ENCODE measurements at places on chromosomes 7 and 10.

GRCh38 chr7:38057829-38058228, 120.2 kb upstream of the STARD3NL start:
- no peak for DNase-seq

- no peak for DNase-seq
Observed at GRCh38 chr7:51318001-51318400, 1.4 kb upstream of the COBL start.

- no peak for DNase-seq
Observed at GRCh38 chr10:11754173-11754572, 12.0 kb downstream of the ECHDC3 start.

- no peak for DNase-seq
Observed at GRCh38 chr10:118153287-118153686, 106.5 kb upstream of the RAB11FIP2 start.

DNA sequence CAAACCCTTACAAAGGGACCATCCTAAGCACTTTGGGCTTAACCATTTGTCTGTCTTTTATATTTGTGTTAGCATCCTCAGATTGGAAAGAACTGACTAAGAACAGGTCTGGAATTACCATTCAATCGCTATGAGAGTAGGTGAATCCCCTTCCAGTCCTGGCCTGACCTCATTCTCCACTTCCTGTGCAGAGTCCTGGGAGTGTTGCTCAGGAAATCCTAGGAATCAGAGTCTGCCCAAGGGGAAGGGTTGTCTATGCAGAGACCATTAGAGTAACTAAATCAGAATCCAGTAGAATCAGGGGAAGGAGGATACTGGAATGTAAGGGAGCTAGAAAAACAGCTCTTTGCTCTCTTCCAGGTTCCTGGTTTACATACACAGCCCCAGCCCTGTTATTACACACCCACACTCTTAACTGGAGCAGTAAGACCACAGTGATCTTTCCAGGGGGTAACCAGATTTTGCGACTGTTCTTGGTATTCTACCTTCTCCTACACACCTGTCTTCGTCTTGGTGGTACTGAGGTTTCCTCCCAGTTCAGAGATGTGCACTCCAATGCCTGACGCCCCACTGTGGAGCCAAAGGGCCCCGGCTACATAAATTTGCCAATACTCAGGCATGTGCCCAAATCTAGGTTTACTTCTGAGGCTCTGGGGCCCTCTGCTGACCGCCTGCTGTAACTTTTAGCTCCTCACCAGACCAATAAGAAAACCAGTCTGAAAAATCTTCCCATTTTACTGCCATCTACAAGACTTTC, 103.7 kb downstream of the RNF216 start:
- DNase-seq = no peak

GRCh38 chr10:43698156-43698555, 49.5 kb upstream of the ZNF32 start:
- no peak for DNase-seq

DNA sequence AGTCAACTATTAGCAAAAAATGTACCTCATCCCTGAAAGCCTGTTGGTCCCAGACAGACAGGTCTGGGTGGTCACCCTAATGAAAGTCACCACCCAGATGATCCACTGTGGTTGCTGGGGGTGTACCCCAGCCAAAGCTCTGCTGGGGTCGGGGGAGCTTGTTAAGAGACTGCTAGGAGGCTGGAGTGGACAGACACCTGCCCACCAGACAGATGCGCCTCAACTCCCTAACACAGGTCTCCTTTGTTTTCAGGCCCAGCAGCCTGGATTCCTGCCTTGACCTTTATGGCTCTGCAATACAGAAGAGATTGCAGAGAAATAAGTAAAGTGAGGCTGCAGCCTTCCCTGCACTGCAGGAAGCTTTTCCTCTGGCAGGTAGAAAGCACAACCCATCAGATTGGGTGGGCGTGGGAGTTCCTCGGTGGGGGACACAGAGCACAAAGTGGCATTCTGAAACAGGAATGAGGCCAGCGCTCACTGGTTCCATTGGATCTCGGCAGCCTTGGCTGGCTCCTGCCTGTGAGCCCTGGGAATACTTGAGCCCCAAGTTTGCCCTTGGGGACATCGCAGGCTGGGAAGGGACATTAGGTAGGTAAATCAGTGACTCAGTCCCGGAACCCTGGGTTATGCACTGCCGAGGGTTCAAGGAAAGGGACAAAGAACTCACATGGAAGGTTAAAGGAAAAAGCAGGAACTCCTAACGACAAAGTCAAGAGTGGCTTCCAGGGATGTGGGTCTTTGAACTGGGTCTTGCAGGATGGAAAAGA, 18.0 kb upstream of the ZNF488 start:
- no peak for DNase-seq

- no peak for DNase-seq
Observed at GRCh38 chr10:73717556-73717955, 19.6 kb upstream of the AGAP5 start.

GRCh38 chr7:148697256-148698006, 1.3 kb upstream of the CUL1 start:
- DNase-seq = peak; percentile 20

- DNase-seq = peak; percentile 90
Observed at GRCh38 chr7:100837099-100837836, 9.9 kb upstream of the EPHB4 start.

DNA sequence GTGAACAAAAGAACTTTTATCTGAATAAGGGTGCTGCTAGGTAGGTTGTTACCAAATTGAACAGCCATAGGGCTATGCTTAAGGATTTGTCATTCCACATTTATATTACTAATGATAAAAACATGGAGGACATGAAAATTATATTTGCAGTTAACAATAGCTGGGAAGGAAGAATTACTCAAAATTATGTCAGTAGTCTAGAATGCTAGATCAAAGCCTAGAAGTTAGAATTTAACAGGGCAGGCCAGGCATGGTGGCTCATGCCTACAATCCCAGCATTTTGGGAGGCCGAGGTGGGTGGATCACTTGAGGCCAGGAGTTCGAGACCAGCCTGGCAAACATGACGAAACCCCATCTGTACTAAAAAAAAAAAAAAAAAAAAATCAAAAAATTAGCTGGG, 9.4 kb downstream of the STK17A start:
- DNase-seq = no peak

GRCh38 chr7:106339513-106340246, 54.9 kb upstream of the NAMPT start:
- no peak for DNase-seq

DNA sequence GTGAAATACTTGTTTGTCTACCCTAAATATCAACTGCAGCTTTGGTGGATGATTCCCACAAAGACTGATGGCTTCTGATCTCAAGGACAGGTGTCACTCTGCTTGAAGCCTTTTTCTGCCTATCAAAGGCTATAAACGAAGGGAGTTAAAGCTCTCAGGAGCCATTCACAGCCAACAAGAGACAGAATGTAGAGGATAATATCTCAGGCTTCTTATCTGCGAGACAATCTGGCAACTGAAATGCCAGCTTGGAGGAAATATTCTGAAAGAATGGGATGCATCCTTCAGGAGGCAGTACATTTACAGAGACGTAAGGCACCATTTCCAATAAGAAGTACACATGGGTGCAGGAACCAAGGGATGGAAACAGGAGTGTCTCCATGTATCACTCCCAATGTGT, 549.4 kb downstream of the GPAM start:
- no peak for DNase-seq

- DNase-seq = no peak
Observed at GRCh38 chr7:51376420-51377092, 59.9 kb upstream of the COBL start.

DNA sequence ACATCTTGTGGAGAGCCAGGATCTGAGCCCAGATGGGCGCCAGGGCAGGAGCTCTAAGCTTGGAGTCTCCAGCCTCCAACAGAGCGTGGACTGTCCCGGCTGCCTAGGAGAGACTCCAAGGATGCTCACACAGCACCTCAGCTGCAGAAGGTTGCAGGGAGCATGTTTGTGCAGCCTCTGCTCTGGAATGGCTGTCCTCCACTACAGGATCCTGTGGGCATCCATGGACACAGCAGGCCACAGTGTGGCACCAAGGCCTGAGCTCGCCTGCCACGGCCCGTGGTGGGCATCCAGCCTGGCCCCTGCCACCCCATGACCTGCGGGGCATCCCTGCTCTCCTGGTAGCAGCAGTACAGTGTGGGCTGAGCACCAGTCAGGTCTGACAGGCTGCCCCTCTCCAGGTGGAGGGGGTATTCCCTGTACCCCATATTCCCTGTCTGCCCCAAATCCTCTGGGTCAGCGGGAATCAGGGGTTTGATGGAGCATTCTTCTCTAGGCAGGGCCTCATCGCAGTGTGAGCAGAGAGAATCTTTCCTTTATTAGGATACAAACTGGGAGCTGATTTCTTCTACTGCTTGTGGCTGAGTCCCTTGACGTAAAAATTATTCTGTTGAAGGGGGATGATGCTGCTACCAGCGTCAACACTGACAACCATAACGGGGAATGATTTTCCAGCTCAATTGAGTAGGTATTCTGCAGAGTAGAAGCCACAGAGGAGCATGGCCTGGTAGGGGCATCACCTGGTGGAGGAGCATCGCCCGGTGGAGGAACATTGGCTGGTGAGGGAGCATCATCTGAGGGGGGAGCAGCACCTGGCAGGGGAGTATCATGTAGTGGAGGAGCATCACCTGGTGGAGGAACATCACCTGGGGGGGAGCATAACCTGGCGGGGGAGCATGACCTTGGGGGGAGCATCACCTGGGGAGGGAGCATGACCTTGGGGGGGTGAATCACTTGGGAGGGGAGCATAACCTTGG, 60.6 kb downstream of the GLRX3 start:
- no peak for DNase-seq

DNA sequence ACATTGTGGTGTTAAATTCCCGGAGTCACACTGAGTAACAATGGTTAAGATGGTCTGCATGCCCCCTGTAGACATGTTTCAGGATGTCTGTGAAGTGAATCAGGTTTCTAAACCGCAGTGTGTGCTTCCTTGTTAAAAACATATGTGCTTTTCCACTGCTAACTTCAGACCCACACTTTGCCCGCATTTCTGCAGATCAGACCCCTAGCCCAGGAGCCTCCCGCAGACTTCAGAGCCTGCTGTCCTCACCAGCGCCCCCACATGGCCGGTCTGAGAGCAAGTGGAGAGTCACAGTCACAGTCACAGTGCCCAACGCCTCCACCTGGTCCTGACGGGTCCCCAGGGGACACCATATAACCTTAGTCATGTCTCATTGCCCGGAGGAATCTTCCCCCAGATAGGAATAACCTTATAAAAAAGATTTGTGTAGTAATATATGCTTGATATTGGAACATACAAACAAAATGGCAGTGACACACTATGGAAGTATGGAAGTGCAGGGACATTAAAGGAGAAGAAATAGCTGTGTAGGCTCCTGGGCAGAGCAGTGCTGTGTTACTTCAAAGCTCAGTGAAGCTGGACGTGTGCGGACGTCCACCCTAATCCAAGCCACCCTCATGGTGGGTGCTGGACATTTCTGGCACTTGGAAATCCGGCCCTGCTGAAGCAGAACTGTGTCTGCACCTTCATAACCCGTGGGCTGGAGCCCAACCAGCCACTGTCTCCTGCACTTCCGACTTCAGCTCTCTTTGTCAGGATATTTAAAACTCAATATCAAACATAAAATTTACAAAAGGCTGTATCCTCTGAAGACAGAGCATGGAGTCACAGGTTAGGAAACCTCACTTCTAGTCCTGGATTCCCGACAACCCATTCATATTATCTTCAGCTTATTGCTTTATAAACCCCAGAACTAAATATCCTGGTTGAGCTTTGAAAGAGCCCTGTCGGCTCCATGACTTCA, 29.0 kb downstream of the GSTO2 start:
- DNase-seq = no peak

DNA sequence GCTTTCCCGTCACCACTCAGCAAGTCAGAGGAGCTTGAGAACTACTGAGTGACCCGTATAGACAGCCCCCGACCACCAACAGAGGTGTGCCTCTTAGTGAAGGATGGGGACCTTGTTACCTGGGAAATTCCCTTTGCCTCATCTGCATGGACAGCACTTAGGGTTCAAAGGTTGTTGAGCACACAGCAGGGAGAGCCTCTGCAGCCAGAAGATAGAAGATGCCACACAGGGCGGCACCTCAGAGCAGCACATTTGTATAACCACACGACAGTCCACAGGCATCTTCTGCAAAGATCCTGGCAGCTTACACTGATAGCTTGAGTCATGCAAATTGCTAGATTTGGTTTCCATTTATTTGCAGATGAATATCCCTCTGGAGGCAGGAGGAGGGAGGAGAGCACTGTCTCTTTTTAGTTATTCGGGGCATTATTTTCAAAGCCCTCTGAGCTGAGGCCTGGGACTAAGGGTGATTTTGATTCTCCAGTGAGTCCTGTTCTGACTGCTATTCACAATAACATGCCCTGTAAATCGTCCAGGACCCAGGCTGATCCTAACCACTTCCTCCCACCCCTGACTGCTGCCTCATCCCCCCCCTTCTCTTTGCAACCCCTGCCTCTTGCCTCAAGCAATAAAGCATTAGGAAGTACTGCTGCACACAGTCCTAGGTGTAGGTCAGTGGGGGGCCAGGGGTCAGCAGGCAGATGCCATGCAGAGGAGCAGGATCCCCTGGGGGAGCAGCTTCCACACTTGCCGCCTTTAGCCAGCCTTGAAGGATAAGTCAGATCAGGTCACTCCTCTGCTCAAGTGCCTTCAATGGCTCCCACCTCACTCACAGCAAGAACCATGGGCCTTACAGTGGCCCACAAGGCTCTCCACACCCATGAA, 24.6 kb upstream of the INMT start:
- no peak for DNase-seq

GRCh38 chr10:12333380-12334185, 15.8 kb upstream of the CAMK1D start:
- DNase-seq = peak; percentile 35

Measured in left colon (tissue), 2 donors.